ENCODE measurements at places on chromosomes 13 and 19. TPM values are rescaled to one million over a fixed set of nuclear protein-coding genes. Genes with fewer than 3 reads are reported as not detected.

DNA sequence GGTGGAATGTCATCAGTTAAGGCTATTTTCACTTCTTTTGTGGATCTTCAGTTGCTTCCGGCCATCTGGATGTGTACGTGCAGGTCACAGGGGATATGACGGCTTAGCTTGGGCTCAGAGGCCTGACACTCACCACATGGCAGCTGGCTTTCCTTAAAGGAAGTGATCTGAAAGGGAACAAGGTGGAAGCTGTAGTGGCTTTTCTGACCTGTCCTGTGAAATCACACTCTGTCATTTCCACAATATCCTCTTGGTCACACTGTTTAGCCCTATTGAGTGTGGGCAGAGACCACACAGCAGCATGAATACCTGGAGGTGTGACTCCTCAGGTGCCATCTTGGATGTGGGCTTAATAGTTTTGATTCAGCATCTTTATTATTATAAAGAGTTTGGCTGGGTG lies 4.5 kb upstream of the BAX start:
- no peak for DNase-seq

Gene ZNF578
- total RNA-seq = 1.00 TPM

Gene MADCAM1
- total RNA-seq = 0.44 TPM

DNA sequence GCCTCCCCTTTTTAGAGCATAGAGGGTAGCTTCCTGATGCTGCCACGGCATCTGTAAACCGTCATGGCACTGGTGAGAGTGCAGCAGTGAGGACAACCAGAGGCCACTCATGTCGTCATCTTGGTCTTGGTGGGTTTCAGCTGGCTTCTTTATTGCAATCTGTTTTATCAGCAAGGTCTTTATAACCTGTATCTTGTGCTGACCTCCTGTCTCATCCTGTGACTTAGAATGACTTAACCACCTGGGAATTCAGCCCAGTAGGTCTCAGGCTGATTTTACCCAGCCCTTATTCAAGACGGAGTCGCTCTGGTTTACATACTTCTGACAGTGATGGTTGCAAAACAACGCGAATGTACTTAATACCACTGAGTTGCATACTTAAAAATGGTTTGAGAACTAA lies 14.4 kb upstream of the FBN3 start:
- DNase-seq = no peak

GRCh38 chr19:15252398-15253018 lies 20.3 kb upstream of the EPHX3 start:
- peak; percentile 22 for DNase-seq

Data from endothelial cell of umbilical vein (primary cell).